Choroid plexus epithelial cell (primary cell): ENCODE measurements at places on chromosomes 12 and 14.
A peak's percentile ranks its signal among the peaks of the same experiment; 100 is the strongest.

DNA sequence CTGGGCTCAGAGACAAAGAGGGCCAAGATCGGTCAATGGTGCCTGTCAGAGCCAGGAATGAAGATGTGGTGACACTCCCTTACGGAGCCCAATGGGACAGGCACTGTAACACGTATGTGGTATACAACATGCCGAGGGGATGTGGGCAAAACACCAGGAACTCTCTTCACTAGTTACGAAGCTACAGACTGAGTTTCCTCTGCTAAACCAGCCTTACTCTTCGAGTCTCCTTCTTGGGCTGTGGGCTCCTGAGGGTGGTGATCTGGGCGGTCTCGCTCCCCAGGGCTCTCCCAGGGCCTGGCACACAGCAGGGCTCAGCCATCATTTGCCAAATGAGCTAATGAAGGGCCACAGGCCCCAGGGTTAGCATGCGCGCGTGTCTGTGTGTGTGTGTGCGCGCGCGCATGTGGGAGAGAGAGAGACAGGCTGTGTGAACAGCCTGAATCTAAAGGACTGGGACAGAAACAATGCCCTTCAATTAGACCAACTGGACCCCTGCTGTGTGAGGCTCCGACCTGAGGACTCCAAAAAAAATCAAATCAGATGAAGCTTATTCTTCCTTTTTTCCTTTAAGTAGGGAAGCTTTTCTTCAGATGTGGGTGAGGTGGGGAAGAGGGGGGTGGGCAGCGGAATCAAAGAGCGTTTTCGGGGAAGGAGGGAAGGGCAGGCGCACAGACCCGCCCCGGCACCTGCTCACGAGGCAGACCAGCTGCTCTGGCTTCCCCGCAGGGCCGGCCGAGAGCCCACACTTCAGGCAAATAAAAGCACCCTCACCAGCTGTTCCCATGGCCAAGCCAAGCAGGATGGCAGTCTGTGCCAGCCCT, 42.5 kb downstream of the CCDC88C start:
- no peak for DNase-seq

DNA sequence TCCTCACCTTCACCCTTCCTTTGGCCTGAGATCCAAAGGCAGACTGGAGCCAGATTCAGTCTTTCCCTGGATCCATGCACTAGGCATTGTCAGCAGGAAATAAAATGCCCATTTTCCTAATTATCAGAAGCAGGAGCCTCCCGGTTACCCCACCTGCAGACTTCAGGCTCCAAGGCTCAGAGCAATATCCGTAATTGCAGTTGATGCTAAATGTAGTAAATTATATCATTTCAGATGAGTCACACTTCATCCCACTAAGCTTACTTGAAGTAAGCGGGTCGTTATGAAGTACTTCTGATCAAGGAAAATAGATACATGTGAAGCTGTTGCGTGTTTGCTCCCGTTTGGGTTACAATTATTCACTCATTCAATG, 110.7 kb upstream of the SFSWAP start:
- DNase-seq: no peak

GRCh38 chr12:75632442-75632841, 121.0 kb upstream of the KRR1 start:
- peak; percentile 39 for DNase-seq

DNA sequence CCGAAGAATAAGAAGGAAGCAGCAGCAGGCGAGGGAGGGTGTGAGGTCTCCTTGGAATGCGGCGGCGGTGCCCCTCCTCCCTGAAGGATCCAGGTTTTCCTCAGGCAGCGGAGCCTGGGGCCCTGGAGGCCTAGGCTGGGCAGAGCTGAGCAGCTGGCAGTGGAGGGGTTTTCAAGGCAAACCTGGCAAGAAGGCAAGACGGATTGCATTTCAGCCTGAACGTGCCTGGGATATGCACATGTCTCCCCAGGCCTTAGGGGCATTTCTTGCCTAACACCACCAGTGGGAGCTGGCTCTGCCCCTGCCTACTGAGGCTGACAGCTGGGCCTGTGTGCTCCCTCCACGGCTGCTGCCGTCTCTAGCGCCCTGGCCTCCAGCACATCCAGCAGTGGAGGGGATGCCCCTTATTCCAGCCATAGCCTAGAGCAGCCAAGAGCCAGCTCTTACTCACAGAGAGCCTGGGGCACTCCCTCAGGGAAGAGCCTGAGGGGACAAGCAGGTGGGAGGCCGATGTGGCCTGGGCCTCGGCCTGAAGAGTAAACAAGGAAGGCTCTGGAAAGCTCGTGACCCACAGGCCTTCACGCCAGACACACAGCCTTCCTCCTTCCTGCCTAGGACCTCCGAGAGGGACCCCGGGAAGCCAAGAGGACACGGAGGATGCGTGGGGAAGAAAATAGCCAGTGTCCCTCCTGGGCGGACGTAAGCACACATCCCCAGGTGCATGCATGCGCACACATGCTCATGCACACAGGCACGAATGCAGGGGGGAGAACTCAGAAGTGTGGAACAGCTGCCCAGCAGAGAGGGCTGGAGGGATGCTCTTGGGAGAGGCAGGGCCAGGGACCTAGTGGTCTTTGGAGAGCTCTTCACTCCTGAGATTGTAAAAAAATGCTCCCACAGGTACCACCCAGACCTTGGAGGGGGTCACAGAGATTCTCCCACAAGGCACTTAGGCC, 23.0 kb upstream of the EIF2B2 start:
- DNase-seq: peak; percentile 57

DNA sequence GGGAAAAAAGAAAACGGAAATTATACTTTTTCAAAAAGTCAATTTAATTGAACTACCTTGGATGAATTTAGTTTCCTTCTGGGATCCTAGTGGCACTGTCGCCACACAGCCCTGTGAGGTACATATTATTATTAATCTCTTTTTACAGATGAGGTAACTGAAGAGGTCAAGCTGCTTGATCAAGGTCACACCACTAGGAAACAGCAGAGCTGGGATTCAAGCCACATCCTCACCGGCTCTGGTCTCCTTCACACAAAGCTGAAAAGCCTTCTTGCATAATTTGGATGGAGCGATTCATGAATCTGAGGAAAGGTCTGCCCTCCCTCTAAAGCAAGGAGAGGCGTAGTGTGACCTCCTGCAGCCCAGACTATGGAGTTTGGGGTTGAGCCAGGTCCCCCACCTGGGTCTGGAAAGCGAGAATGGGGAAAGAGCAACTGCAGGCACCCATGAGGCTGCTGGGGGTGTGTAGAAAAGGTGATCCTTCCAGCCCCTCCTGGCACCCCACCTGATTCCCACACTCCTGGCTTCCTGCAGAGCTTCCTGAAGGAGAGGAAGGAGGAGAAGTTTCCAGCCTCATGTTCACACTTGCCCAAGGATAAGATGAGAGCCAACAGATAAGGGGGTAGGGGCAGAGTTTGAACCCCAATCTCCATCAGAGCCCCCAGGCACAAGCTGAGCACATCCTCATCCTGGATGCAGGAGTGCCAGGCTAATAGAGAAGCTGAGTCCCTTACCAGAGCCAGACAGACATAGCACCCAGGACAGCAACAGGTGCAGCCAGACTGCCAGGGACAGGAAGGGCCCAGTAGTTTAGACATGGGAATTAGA, 3.9 kb upstream of the KRT79 start:
- DNase-seq: peak; percentile 41

DNA sequence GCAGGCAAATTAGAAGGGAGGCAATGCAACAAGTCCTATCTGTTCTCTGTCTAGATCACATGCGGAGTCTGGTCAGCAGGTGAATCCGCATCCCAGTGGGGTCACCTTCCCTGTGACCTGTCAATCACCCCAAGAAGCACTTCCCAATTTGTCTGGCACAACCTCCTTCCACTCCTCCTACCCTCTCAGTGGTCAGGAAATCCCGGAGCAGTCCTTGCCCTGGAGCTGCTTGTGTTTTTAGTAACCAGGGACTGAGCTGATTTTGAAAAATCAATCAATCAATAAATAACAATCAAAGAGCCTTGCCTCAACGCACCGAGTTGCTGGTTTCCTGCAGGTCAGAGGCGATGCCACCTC, 572 bp upstream of the ACSS3 start:
- peak; percentile 66 for DNase-seq

DNA sequence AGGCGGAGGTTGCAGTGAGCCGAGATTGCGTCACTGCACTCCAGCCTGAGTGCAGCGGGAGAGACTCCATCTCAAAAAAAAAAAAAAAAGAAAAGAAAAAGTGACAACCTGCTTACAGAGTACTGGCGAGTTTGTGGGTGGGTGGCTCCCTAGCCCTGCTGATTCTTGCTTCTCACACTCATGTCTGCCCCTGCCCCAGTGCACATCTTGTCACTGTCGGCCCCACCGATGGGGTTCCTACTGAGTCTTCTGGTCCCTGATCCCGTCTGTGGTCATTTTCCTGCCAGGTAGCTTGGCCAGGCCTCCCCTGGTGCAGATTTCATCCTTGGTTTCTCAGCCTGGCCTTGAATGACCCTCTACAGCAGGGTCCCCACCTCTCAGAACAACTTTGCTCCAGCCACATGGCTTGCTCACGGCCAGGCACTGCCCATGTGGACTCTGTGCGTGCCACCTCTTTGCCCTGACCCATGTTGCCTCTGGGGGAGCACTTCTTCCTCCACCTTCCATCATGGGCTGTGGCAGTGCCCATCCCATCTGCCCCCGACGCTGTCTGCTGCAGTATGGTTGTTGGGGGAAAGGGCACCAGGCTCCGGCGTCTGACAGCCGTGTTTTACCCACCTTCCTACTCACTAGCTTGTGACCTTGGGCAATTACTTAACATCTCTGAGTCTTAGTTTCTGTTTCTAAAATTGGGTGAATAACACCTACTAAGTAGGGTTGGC, 2.1 kb upstream of the PTPN6 start:
- DNase-seq: no peak

- DNase-seq: peak; percentile 57
These were observed 24.4 kb upstream of the SERPINA4 start for GRCh38 chr14:94536836-94537235.

GRCh38 chr14:101492716-101493115, 68.6 kb upstream of the DIO3 start:
- DNase-seq: no peak

DNA sequence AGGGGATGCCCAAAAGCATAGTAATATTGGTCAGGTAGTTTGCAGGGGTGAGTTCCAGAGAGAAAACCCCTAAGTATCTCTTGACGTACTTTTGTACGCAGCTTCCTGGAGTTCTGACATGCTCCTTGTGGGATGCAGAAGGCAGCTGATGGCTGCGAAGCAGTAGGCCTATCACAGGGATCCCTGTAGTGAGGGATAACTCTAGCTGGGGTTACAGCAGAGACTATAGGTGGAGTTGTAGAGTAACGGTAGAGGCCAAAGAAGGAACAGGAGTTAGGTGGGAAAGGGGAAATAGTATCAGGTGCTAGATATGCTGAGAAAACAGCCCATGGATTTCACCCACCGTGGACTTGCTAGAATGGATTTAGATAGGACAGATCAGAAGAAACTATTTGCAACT, 37.3 kb downstream of the MGST1 start:
- DNase-seq: no peak

- peak; percentile 87 for DNase-seq
These were observed 37.2 kb upstream of the BDKRB2 start for GRCh38 chr14:96167224-96168148.

GRCh38 chr14:41299924-41300323, 306.8 kb upstream of the LRFN5 start:
- no peak for DNase-seq

GRCh38 chr14:100438678-100439592, 115.8 kb downstream of the SLC25A47 start:
- peak; percentile 68 for DNase-seq

GRCh38 chr12:47907851-47908454, 3.2 kb upstream of the VDR start:
- DNase-seq: no peak

DNA sequence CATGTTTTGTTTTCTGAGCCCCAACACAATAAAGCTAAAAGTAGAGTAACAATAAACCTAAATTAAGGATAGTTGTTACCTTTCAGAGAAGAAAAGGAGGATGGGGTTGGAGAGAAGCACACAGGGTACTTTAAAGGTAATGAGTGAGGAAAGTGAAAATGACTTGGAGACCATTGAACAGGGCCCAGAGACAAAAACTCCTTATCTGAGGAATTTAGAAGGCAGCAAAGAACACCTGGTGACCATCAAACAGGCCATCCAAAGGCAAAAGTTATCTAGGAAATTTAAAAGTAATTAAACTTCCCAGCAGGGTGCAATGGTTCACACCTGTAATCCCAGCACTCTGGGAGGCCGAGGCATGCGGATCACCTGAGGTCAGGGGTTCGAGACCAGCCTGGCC, 39.0 kb upstream of the CEP83 start:
- no peak for DNase-seq

DNA sequence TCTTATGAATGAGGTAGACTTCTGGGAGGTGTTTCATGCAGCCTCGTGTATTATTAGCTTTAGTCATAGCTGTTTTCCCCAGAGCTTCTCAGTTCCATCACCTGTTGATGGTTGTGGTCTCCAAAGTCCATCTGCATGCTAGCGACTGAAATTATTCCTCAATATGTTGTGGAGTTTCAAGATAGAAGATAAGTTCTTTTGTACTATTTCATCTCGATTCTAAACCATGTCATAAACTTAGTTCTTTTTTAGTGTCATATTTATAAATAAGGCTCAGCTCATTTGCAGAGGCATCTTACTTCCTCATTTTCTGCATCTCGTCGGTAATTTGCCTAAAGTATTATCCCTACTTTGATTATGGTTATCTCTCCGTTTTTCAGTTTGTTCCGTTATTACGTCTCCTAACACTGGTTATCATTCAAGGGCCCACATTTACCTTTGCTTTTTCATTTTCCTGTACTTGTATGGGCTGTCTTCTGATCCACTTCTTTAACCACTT, 119.1 kb downstream of the ITPR2 start:
- DNase-seq: no peak

- DNase-seq: no peak
These were observed 17.5 kb downstream of the SSH1 start for GRCh38 chr12:108839890-108840230.
